ENCODE measurements at places on chromosomes 7 and 10.

DNA sequence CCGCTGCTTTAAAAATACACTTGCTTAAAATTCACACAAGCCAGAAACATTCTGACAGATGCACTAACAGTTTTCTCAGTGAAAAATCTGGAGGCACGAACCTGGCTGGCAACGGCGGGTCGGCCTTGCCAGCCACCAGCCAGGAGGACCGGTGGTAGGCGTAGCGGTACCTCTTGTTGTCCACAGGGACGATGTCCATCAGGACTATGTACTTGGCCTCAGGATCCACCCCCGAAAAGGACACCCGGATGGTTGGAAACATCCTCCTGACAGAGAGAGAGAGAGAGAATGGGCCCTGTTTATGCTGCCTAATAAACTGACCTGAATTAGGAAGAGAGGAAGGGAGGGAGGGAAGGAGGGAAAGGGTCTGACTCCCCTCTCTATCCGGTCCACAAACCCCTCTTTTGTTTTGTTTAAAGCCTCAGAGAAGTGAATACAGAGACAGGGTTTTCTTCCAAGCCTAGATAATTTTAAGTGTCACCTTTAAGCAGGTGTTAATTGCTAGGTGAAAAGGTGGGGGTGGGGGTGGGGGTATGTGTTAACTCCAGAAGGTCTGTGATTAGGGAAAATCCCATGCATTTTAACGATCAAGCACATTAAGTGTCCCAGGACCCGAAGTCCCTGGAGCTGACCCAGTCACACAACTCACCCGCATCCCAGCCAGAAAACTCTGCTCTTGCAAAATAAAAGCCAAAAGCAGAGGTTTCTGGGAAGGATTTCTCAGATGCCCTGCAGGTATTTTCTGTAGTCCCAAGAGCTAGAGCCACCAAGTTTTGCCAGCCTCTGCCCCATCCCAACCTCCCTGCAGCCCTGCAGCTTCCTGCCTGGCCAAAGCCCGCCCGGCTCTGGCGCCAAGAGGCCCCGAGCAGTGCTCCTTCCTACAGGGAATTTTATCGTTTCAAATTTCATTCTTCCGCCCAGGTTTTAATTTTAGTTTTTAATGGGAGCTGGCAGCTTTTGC lies 5.0 kb downstream of the TBX20 start:
- no peak for DNase-seq
- no peak overlapping the region for H3K4me3 ChIP-seq
- no peak overlapping the region for H3K27ac ChIP-seq

DNA sequence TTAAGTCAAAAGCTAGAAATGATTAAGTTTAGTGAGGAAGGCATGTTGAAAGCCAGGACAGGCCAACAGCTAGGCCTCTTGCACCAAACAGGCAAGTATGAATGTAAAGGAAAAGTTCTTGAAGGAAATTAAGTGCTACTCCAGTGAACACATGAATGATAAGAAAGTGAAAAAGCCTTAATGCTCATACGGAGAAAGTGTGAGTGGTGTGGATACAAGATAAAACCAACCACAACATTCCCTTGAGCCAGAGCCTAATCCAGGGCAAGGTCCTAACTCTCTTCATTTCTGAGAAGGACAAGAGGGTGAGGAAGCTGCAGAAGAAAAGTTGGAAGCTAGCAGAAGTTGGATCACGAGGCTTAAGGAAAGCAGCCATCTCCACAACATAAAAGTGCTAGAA lies 53.0 kb downstream of the DNAJC1 start:
- H3K27me3 ChIP-seq, result no peaks in the 10 kb centered on the region
- no peak overlapping the region for H3K4me3 ChIP-seq
- no peak overlapping the region for H3K27ac ChIP-seq
- no peaks in the 10 kb centered on the region for H3K36me3 ChIP-seq

- no peaks in the 10 kb centered on the region for H3K36me3 ChIP-seq
- no peak overlapping the region for H3K27ac ChIP-seq
- DNase-seq, result no peak
- H3K27me3 ChIP-seq, result no peaks in the 10 kb centered on the region
- H3K4me3 ChIP-seq, result no peak overlapping the region
Measured at GRCh38 chr7:34093276-34093675, 187.9 kb downstream of the BMPER start.

DNA sequence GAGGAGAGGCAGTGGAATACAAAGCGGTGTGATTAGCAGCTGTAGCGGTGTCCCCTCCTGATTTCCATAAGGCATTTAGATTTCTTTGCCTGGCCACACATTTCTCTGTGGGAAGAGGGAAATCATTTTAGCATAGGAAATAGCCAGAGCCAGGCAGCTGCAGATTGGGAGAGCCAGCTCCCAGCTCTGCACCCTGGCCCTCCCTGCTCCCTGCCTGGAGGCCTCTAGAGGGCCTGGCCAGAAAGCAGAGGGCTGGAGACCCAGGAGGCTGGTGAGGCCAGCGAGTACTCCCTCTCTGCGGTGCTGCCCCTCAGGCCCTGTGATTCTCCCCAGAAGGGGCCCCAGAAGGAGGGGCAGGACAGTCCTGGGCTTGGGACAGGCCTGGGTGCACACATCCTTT lies 85.7 kb downstream of the C10orf105 start:
- peaks cover 9% of the 10 kb centered on the region for H3K4me1 ChIP-seq
- no peak overlapping the region for H3K27ac ChIP-seq
- no peak for DNase-seq
- H3K27me3 ChIP-seq, result peaks cover 18% of the 10 kb centered on the region

DNA sequence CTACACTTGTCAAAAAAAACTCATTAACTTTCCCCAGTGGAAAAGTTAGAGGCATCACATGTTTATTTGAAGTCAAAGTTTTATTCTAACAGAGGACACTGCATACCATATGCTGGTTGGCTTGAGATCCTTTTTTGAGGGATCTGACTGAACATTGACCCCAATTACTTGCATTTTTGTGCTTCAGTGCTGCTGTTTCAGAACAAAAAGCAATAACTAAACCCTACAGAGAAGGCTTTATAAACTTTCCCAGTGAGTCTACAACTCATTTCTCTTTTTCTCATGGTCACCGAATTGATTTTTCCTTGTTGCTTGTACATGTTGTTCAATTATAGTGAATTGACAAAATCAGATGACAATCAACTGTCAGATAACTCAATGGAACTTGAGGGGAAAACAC lies 69.3 kb upstream of the PHYHIPL start:
- H3K27me3 ChIP-seq, result no peaks in the 10 kb centered on the region
- DNase-seq, result no peak
- H3K36me3 ChIP-seq, result no peaks in the 10 kb centered on the region
- no peak overlapping the region for H3K27ac ChIP-seq
- H3K4me3 ChIP-seq, result no peak overlapping the region

DNA sequence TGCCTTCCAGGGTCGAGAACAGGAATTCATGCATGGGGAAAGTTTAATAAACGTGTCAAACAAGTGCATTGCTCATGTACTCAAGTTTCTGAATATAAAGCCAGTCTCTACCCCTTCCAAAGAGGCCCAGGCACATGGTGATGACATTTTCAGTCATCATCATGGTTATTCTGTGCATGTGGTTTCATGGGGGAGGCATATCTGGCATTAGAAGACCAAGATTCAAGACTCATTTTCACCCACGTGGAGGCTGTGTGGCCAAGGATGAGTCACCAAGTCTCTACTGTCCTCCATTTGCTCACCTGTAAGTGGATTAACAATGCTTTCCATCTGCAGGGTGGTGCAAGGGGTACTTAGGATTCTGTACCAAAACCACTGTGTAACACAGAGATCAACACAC lies 34.0 kb upstream of the CNPY1 start:
- peaks cover 20% of the 10 kb centered on the region for H3K27me3 ChIP-seq
- H3K4me1 ChIP-seq, result no peaks in the 10 kb centered on the region
- no peaks in the 10 kb centered on the region for H3K36me3 ChIP-seq
- no peak overlapping the region for H3K27ac ChIP-seq

DNA sequence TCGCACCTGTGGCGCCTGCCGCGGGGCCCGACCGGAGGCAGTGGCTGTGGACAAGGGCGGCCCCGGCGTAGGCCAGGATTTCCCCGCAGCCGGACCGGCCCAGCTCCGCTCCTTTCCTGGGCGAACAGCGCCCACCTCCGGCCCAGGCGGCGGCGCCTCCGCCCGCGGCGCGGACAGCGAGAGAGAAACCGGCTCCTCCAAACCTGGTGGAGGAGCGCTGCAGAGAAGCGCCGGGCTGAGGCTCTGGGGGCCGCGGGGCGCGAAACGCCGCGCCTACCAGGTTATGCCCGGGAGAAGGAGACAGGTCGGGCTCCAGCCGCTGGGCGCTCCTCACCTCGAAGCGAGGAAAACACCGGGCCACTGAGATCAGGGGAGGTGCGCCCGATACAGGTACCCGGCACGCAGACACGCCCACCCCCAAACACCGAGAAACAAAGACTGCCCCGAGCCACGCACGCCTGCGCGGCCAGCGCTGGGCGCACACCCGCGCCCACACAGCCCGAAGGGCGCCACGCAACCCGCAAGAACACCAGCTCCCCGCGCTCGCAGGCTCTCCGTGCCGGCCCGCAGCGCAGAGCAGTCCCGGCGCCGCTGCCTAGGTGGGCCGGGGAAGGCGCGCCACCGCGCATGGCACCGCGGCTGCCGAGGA lies 3.3 kb downstream of the GRID1 start:
- no peak overlapping the region for H3K4me3 ChIP-seq
- DNase-seq, result no peak
- peaks cover 37% of the 10 kb centered on the region for H3K27me3 ChIP-seq
- peaks cover 26% of the 10 kb centered on the region for H3K4me1 ChIP-seq
- no peak overlapping the region for H3K27ac ChIP-seq
- no peaks in the 10 kb centered on the region for H3K36me3 ChIP-seq

GRCh38 chr10:96419351-96419750 lies 60.5 kb upstream of the OPALIN start:
- H3K4me1 ChIP-seq, result no peaks in the 10 kb centered on the region
- no peak overlapping the region for H3K27ac ChIP-seq
- H3K27me3 ChIP-seq, result peaks cover 4% of the 10 kb centered on the region

DNA sequence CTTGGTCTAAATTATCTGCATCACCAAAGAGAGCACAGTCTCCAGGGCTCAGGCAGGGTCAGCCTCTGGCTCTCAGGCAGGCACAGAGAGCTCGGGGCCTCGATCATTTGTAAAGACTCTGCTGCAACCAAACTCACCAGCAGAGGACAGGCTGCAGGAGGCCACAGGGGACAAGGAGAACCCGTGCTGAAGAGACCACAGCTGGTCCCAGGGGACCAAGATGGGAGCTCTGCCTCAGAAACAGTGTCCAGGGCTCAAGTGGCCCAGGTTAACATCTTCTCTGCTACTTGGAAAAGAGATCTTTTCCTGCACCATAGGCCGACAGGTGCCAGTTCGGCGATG lies 543.2 kb downstream of the PTPRN2 start:
- H3K27ac ChIP-seq, result no peak overlapping the region
- H3K27me3 ChIP-seq, result no peaks in the 10 kb centered on the region
- H3K36me3 ChIP-seq, result no peaks in the 10 kb centered on the region
- H3K4me3 ChIP-seq, result no peak overlapping the region
- H3K4me1 ChIP-seq, result no peaks in the 10 kb centered on the region
- DNase-seq, result no peak

- no peak for DNase-seq
- peak overlapping the region; percentile 91 for H3K4me3 ChIP-seq
- peaks cover 8% of the 10 kb centered on the region for H3K27me3 ChIP-seq
- peaks cover 6% of the 10 kb centered on the region for H3K36me3 ChIP-seq
- H3K4me1 ChIP-seq, result peaks cover 52% of the 10 kb centered on the region
- peak overlapping the region; percentile 90 for H3K27ac ChIP-seq
Measured at GRCh38 chr7:151082141-151083070, 887 bp downstream of the TMUB1 start.

DNA sequence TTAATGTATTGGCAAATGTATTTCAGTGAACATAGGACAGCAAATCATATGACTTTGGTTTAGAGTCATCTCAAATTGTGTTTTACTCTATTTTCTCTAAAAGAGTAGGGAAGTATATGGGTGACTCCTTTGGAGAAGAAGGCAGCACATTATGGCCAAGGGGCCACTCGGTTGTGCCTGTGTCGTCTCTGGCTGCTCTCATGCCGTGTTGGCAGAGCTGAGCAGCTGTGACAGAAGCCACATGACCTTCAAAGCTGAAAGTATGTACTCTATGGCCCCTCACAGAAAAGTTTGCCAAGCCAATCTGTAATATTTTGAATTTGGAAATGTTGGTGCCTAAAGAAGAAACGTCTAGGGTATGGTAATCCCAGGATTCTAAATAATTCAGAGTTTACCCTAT lies 47.5 kb downstream of the TASOR2 start:
- peaks cover 74% of the 10 kb centered on the region for H3K36me3 ChIP-seq
- no peaks in the 10 kb centered on the region for H3K27me3 ChIP-seq
- no peak overlapping the region for H3K4me3 ChIP-seq
- no peak for DNase-seq

DNA sequence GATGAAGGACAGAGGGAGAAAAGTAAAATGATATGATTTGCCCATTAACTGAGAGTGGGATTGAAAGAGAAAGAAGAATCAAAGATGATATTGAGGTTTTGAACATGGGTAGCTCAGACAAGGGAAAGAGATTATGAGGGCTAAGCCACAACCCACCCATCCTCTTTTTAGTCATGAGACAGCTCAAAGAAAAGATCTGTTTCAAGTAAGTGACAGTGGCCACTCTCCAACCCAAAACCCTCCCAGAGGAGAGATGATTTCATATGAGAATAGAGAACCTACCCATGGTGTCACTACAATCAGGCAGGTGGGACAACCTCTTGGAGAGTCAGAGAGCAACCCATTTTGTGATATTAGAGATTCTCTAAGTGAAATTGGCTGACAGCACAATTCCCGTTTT lies 32.2 kb downstream of the PLXNA4 start:
- no peaks in the 10 kb centered on the region for H3K4me1 ChIP-seq
- DNase-seq, result no peak
- H3K27me3 ChIP-seq, result peaks cover 7% of the 10 kb centered on the region
- H3K36me3 ChIP-seq, result no peaks in the 10 kb centered on the region
- no peak overlapping the region for H3K4me3 ChIP-seq

DNA sequence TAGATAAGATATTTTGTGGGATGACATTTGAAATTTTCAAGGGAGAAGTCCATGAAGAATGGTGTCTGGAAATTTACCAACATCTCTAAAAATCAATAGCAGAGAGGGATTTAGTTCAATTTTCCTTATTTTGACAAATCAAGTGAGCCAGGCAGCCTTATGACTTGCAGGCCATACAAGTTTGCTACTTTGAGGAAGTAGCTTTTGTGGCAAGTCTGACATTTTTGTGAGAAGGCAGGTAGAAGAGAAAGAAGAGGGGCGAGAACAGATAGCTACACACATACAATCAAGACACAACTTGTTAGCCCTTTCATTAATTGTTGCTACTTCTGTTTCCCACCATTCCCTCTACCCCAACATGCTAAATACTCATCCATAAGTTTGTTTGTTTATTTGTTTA lies 74.5 kb upstream of the OIT3 start:
- H3K27ac ChIP-seq, result no peak overlapping the region
- no peak for DNase-seq
- H3K4me3 ChIP-seq, result no peak overlapping the region
- peaks cover 3% of the 10 kb centered on the region for H3K4me1 ChIP-seq
- no peaks in the 10 kb centered on the region for H3K27me3 ChIP-seq

DNA sequence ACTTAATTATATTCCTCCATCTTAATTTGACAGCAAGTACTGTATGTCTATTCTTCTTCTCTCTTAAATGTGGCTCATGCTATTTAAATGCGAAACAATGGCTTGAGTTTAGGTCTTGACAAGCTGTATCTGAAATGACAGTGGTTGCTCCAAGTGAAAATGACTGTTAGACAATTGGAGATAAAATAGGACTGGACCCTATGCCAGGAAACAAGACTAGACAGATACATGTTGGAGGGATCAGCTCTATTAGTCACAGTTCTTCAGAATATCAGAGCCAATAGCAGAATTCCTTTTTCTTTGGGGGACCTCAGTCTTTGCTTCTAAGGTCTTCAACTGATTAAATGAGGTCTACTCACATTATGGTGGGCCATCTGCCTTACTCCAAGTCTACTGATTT lies 25.8 kb downstream of the KIAA1217 start:
- H3K27me3 ChIP-seq, result peaks cover under 1% of the 10 kb centered on the region
- H3K4me3 ChIP-seq, result no peak overlapping the region
- no peak overlapping the region for H3K27ac ChIP-seq
- no peaks in the 10 kb centered on the region for H3K36me3 ChIP-seq

Measured in activated B cell treated with CpG ODN at 0.5 μM for 24 hours (primary cell).